ENCODE measurements at places on chromosomes 2 and 18.

- no peak for DNase-seq
These were observed 32.9 kb downstream of the EPAS1 start for GRCh38 chr2:46329803-46330775.

GRCh38 chr2:55395724-55396605 lies 23.7 kb downstream of the CCDC88A start:
- no peak for DNase-seq

DNA sequence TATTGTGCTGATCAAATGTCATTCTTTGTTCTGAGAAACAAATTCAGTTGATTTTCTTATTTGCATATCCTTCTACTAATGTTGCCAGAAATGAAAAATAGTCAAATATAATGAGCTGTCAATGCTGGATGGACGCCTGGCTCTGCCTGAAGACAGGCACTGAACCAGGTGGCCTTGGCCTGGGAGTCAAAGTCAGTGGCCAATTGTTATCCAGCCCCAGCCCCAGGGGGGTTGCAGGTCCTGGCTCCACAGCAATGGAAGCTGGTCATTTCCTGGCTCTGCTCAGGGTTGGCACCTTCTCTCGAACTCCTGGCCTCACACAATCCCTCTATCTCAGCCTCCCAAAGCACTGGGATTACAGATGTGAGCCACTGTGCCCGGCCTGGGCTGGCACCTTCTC lies 176.8 kb upstream of the GLI2 start:
- no peak for DNase-seq

- DNase-seq: no peak
These were observed 87.2 kb upstream of the NXPH2 start for GRCh38 chr2:138867341-138867740.

DNA sequence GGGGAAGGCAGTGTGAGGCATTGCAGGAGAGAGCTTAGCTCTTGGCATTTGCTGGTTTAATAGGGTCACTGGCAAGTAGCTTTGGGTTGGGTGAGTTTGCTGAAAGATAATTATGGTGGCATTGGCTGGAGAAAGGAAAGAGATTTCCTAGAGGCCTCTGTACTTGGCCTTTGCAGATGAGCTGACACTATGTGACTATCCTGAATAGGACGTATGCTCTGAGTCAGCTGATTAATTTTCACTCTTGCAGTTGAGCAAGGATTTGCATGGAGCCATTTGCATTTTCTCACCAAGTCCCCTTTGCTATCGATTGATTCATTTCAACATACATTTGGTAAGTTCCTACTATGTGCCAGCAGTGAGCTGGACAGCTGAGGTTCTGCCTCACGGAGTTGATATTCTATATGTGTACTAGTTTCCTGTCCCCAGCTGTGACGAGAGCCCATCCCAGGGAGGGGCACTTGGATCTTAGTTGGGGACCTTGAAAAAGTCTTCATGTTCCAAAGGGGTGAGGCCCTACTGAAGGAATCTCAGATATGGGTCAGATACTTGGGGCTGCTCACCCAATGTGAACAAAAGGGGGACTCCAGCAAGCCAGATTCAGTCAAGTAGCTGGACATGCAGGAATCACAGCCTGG lies 245.7 kb downstream of the LOXHD1 start:
- DNase-seq: no peak

GRCh38 chr2:43135583-43135982 lies 90.8 kb downstream of the ZFP36L2 start:
- no peak for DNase-seq

DNA sequence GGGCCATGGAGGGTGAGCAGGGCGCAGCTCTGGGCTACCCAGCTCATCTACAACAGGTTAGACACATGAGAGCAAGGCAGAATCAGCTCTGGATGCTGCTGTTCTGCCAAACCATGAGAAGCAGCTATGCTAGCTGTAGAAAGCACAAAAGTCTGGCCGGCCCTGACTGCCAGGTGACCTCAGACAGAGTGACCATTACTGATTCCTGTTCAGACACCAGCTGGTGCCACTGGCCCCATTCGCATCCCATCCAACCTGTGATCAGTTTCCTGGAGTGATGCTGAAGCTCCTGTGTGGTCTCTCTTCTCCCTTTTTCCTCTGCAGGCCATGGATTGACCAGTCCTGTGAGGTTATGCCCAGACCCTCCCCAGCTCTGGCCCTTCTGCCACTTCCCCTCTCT lies 14.3 kb downstream of the RBMS1 start:
- DNase-seq: no peak

DNA sequence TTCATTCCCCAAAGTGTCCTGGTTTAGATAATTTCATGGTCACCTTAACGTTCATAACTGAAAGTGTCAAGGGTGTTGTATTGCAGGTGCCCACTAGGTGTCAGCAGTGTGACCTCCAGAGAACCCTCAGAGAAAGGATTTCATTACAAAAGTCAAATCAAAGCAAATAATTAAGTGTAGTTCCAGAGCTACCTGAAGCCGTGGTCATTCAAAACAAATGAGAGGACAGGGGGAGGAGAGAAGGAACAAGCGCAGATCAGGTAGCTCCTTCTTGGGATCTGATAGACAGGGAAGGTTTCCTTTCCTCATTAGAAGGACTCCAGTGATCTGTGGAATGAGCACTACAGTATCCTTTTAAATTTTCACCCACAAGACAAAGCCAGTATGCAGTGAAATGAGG lies at the start of gene SLC9A4:
SLC9A4 (plus strand) TSS at position 207 of the 400 bp plus-strand sequence. CDS start 534 bp downstream, outside the sequence.
- DNase-seq: peak; percentile 38

GRCh38 chr2:221895366-221896121 lies 323.4 kb upstream of the EPHA4 start:
- DNase-seq: no peak

DNA sequence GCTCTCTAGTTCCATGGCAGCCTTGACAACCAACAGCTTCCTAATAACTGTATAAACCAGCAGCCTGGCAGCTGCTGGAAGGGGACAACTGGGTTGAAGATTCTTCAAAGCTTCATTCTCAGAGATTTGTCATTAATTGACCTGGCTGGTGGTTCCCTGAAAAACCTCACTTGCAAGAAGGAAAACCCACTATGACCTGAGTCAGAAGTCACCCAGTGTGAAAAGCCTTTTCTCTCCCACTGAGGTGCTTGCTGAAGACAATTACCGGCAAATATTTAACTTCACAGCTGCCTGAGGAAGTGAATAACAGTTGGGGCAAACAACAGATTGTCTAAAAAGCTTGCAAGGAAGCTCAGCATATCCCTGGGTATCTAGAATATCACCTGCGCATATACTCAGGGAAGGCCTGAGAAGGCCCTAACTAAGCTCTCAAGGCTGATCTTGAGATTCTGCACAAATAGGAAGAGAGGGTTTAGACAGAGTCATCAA lies 49.9 kb downstream of the CRACDL start:
- no peak for DNase-seq

DNA sequence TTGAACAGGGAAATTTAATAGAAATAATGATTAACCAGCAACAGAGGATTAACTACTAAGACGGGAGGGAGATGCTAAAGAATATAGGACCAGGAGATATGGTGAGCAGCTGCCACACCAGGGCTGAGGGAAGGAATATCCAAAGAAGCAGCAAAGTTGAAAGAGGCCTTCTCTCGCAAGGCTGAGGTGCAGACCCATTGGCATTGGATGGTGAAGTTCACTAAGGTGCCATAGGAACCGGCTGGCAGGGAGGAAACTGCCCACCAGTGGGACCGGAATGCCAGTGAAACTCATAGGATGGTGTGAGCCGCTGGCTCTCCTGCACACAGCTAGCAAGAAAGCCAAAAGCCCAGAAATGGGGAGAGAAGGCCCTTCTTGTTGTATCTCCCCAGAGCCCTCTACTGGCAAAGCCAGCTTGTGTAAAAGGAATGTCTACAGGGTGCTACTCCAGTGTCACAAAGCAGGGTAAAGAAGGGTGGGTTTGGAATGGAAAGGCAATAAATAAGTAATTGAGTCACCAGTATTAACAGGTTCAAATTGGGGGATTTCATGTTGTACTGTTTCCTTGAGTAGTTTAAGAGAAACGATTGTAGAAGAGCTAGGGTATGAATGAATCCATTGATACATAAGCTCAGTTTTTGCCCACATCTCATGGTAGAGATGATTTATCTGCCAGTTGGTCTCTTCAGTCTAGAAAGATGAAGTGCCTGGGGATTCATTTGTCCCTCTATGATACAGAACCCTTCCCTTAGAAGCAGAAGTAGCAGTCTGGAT lies 36.0 kb downstream of the FARP2 start:
- DNase-seq: no peak

GRCh38 chr2:24920809-24921441 lies 888 bp upstream of the ADCY3 start:
- no peak for DNase-seq

DNA sequence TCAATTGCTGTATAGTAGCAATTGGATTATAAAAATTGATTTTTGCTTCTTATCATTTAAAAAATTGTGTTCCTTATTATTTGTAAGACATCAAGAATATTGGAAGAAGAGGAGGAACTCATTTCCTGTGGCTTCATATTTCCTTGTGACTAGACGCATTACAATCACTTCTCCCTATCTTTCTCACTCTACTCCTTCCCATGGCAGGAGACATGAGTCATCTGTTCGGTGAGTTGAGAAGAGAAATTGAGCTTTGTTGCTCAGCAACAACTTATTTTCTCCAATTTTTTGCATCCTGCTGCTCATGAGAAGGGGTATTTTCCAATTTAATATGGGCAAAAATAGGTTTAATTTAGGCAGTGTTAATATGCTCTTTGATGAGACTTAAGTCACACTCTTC lies 1783.9 kb downstream of the SUCLG1 start:
- no peak for DNase-seq

DNA sequence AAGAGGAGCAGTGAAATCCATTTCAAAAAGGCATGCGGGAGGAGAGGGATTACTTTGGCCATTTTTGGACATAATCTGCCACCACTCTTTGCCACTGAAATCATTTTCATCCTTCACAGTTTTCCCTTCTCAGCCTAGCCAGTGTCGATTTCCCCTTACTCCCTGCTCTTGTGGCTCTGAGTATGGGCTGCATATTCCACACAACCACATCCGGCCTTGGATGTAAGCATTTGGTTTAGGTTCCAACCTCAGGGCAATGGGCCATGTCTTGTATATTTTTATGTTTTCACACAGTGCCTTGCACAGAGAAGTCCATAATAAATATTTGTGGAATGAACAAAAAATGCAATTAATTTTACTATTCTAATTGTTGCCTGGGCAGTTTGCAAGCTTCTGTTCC lies 7.7 kb upstream of the SERPINE2 start:
- DNase-seq: no peak

DNA sequence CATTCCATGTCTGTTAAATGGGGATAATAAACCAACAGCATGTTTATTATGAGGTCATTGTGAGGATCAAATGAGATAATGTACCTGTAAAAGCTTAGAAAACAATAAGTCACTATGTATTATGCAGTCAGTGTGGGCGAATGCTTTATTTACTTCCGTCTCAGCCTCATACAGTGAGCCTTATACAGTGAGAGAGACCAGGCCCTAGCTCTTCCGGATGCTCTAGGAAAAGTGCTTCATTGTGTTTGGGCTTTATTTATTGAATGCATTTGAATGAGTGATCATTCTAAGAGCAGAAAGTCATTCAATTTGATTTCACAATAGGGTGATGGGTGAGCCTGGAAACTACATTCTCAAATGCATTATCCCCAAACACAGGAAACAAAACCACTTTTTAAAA lies 603.9 kb upstream of the FANCL start:
- DNase-seq: no peak

DNA sequence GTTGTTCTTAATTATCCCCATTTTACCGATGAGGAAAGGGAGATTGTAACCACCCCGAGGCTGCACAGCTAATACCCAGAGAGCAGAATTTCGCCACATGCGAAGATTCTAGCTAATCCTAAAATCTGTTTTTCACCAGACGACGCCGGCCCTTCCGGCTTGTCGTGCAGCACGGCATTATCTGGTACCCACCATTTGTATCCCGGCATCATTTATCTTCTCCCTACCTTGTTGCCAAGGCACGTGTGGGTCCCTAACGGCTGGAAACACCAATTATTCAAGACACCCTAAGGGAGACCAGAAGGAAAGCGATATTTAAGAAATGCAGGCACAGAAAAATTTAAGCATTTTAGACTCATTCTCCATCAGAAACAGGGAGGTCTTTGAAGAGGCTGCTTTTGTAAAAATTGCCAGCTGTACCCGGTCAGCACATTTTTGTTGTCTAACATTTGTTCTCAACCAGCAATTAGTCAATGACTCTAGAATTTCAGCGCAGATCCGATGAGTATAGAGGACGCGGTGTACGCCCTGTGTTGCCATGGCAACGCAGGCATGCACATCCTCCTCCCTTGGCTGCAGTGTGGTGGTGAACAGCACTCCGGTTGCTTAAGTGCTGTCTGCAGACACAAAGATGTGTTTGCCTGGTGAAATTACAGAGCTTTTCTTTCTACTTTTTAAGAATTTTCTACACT lies 111.6 kb downstream of the AGAP1 start:
- DNase-seq: no peak

All from liver (tissue), 10 donors.